ENCODE measurements at places on chromosomes 13 and 19.

- no peak for DNase-seq
Observed at GRCh38 chr13:70237131-70237530, 128.9 kb upstream of the KLHL1 start.

- no peak for DNase-seq
Observed at GRCh38 chr13:113876346-113877148, 12.7 kb upstream of the GAS6 start.

DNA sequence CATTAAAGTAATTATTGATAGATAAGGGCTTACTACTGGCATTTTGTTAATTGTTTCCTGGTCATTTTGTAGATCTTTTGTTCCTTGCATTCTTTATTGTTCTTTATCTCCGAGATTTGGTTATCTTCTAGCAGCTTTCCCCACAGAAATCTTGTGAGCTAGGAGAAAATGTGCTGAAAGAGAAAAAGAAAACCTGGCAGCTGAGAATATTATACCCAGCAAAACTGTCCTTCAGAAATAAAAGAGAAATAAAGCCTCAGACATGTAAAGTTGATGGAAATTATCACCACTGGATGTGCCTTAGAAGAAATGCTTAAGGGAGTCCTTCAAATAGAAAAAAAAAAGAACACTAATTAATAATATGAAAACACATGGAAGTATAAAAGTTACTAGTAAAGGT is 464.9 kb upstream of the GPC6 start:
- DNase-seq = no peak

GRCh38 chr13:75355609-75356008 is 126.4 kb downstream of the TBC1D4 start:
- no peak for DNase-seq

DNA sequence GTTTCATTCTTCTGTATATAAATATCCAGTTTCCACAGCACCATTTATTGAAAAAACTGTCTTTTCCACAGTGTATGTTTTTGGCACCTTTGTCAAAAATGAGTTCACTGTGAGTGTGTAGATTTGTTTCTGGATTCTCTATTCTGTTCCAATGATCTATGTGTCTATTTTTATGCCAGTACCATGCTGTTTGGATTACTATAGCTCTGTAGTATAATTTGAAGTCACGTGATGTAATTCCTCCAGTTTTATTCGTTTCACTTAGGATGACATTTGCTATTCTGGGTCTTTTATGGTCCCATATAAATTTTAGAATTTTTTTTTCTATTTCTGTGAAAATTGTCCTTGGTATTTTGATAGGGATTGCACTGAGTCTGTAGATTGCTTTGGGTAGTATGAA is 11.0 kb upstream of the ZNF823 start:
- DNase-seq = no peak

DNA sequence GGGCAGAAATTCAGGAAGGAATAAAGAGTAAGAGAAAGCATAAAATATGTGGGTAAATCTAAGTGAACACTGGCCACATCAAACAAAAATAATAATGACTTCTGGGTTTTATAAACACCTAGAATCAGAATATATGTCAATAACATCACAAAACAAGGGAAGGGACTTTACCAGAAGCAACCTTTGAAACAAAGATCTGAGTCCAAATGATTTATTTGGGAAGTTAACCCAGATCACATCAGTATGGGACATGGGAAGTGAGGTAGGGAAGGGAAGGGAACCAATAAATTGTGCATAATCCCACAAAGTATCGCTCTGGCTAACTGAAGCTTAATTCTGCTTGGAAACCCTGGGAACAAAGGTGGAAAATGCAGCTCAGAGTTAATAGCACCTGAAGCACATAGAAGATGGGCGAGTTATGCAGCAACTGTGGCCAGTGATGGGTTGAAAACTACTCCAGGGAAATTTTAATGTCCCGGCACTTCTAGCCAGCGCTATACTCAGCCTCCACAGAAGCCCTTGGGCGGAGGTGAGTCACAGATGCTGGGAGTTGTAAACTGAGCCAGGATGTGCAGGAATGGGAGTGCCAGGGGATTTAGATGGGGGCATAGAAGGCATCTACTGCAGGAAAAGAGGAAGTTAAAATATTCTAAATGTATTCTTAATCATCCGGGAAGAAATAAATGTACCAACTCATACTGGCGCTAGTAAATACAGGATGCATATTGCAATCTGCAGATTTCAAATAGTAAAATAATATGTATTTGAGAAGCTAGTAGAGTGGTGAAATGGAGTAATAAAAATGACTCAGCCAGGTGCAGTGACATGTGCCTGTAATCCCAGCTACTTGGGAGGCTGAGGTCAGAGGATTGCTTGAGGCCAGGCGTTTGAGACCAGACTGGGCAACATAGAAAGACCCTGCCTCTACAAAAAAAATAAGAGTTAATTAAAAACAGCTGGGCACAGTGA is 34.2 kb upstream of the CEBPG start:
- DNase-seq = no peak

- no peak for DNase-seq
Observed at GRCh38 chr13:106529415-106530170, 5.9 kb downstream of the EFNB2 start.

GRCh38 chr19:7913652-7914051 is 978 bp upstream of the TGFBR3L start:
- DNase-seq = no peak

- no peak for DNase-seq
Observed at GRCh38 chr19:29484876-29485275, 40.9 kb upstream of the VSTM2B start.

DNA sequence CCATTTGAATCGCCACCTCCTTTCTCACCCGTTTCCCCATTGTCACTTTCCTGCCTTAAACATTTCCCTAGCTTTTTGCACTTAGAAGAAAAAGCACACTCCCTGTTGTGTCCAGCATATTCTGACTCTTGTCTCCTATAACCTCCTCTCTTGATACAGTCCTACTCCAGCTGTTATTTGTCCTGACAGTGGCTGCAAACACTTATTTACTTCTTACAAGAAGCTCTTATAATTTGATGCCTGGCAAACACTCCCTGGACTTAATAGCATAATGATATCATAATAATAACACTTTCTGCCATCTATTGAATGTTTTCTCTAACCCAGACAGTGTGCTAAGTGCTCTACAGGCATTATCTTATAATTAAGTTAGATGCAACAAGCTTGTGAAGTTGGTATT is 76.6 kb downstream of the DGKH start:
- no peak for DNase-seq

GRCh38 chr13:112056739-112057438 is 10.1 kb upstream of the SOX1 start:
- no peak for DNase-seq

DNA sequence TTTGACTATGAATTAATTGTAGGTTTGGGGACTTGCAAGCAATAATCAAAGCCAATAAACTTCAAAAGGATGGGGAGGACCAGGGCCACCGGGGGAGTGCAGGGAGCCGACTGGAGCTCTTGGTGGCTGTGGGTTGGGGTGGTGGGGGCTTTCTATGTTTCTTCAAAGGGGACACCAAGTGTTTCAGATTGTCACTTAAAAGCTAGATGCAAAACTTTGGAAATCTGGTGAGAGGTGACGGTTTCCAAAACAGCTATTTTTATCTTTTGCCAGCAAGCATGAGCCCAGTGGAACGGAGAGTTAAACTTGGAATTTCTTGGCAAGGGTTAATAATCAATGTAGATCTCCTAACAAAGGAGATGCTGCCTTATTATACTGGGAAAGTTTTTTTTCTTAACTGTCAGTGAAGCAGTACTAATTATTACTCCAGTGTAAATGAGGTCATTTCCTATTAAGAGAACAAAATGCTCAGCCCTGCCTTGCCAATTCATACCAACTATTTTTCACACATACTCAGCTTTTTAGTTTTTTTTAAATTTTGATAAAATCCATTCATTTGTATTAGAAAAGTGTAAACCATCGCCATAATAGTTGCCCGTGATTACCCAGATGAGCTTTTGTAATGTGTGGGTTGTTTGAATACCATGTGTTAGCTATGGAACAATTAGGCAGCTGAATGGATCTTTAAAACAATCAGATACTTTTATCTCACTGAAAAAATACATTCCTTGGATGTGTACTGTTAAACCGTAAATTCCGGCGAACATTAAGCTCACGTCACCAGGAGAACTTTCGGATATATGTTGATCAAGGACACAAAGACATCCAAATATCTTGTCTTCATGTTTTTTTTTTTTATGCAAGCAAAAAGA is 95.9 kb upstream of the ZNF536 start:
- no peak for DNase-seq

DNA sequence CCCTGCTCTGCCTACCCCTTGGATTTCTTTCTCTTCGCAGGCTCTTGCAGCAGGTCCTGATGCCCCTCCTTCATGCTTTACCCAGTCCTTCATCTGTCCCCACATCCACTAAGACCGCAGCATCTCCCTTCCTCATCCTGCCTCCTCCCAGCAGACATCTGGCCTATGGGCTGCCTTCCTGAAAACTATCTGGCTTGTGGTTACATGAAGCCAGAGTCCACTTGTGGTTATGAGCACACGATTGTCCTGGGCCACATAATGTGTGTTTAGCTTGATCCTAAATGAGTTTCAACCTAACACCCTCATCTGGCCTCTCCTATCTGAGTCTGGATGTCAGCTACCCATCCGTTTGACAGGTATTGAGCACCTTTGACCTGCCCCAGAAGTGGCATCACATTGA is 5.5 kb upstream of the ZNF175 start:
- no peak for DNase-seq

GRCh38 chr13:113126265-113127150 is 3.9 kb downstream of the F10 start:
- no peak for DNase-seq

- DNase-seq = no peak
Observed at GRCh38 chr13:30022256-30022655, 171.8 kb upstream of the UBL3 start.

DNA sequence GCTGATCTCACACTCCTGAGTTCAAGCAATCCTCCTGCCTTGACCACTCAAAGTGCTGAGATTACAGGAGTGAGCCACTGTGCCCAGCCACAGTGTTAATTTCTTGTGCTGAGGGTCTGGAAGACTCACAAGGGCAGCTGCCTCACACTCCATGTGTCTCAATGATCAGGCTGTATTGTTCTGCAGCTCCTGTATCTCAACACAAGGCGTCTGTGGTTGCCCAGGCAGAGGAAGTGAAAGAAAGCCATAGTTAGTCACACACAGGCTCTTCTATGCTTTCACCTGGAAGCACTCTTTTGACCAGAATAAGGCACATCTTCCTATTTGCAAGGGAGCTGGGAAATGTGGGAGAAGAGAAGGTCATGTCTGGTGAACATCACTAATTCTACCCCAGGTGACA is 107.3 kb upstream of the ZNF507 start:
- no peak for DNase-seq

- no peak for DNase-seq
Observed at GRCh38 chr19:10991521-10992081, 30.8 kb downstream of the SMARCA4 start.

DNA sequence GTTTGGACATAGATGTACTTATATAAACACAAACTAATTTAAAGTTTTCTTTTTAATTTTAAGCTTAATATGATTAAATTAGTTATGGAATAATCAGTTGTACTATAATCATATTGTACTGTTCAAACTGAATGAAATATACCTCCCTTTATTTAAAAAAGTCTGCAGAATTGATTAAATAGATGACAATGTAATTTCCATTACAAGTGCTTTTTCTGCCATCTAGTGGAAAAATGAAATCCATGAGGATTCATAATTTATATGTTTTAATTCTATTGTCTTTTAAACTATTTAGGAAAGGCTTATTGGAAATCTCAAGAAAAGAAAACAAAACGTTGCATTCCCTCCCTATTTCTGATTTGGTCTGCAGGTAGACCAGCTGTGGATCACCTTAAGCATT is 30.9 kb downstream of the MZT1 start:
- DNase-seq = no peak

- DNase-seq = no peak
Observed at GRCh38 chr13:58151452-58151851, 519.9 kb downstream of the PCDH17 start.

- no peak for DNase-seq
Observed at GRCh38 chr19:45514376-45515051, 7.2 kb downstream of the VASP start.

DNA sequence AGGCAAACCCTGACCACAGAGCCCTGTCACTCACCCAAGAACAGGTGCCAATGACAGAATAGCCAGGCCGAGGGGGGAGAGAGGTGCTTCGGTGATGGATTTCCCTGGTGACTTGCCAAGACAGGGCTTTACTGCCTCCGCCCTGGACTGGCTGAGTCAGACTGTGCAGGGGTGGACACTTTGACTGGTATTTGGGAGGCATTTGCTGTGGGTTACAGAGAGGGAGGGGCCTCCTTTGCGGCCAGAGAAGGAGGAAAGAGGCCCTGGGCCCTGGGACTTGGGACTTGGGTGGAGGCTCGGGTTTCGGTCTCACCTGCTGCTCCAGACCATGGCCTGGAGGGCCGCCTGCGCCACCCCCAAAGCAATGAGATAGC is 4.6 kb upstream of the EPS8L1 start:
- DNase-seq = no peak

GRCh38 chr19:39759457-39760184 is 19.0 kb upstream of the LEUTX start:
- DNase-seq = no peak

Data from cerebellar nuclear complex (tissue), 1 donor.